Placental epithelial cell (primary cell): ENCODE measurements at places on chromosomes 4 and X. TPM values are rescaled to one million over a fixed set of nuclear protein-coding genes. Genes with fewer than 3 reads are reported as not detected.

The NUP54 gene
- 36.9 and 41.2 TPM in 2 replicates for total RNA-seq

The HTRA3 gene
- total RNA-seq, result 7.1 and 56.8 TPM in 2 replicates

The TEX13D gene
- not detected in 2 replicates for total RNA-seq

The TSPAN7 gene
- total RNA-seq, result not detected in 2 replicates
